ENCODE measurements at places on chromosomes 3 and 15.

- DNase-seq, result no peak
These were observed 13.4 kb upstream of the SELENOT start for GRCh38 chr3:150589759-150590158.

- no peak for DNase-seq
These were observed 56.2 kb upstream of the TOPAZ1 start for GRCh38 chr3:44185396-44185915.

GRCh38 chr3:39407773-39408492 lies 1.4 kb downstream of the RPSA start:
- DNase-seq, result no peak

DNA sequence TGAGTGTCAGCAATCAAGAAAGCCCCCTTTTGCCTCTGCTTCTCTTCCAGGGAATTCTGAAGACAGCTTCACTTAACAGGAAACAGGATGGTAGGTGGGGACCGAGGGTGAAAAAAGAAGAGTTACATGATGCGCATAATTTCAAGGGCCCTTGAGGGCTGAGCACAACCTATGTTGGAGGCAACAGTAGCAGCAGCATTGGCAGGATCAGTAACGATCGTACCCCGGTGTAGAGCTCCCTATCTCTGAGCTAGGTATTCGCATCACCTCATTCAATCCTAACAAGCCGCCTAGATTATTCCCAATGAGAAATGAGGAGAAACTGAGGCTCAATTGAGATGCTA lies 432 bp upstream of the RAD54L2 start:
- no peak for DNase-seq

DNA sequence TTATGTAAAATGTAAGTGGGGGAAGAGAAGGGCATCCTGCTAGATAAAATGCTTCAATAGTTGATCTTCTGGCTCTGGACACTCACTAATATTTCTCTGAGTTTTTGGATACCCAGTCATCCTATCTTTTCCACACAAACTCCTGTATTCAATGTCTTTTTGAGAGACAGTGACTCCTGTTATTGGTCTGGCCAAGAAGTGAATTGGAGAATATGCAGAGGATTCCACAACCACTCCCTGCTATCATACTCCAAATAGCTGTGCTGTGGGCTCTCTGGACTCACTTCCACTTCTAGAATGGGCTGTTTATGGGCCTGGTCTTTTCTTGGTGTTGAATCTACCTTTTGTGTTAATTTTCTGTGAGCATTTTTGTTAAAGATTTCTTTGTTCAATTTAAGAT lies 376.8 kb downstream of the NLGN1 start:
- DNase-seq, result no peak

- DNase-seq, result no peak
These were observed 110.0 kb downstream of the DGKG start for GRCh38 chr3:186251948-186252619.

GRCh38 chr3:184211718-184212117 lies 17.7 kb upstream of the VWA5B2 start:
- no peak for DNase-seq

DNA sequence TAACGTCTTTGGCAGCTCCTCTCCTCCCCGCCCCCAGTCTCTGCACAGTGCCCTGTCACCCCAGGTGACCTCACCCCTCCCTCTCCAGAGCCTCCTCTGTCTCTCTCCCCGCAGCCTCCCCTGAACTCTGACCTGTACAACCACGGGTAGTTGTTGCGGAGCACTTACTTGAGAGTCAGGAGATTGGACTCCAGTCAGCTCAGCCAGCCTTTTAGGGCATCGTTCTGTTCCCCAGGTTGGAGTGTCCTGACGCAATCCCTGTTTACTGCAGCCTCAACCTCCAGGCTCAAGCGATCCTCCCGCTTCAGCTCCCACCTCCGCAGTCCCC lies 177.7 kb downstream of the UACA start:
- no peak for DNase-seq
